ENCODE measurements at places on chromosomes 16 and 17.

- no peak for DNase-seq
These were observed 82.6 kb upstream of the TOB1 start for GRCh38 chr17:50948711-50949110.

DNA sequence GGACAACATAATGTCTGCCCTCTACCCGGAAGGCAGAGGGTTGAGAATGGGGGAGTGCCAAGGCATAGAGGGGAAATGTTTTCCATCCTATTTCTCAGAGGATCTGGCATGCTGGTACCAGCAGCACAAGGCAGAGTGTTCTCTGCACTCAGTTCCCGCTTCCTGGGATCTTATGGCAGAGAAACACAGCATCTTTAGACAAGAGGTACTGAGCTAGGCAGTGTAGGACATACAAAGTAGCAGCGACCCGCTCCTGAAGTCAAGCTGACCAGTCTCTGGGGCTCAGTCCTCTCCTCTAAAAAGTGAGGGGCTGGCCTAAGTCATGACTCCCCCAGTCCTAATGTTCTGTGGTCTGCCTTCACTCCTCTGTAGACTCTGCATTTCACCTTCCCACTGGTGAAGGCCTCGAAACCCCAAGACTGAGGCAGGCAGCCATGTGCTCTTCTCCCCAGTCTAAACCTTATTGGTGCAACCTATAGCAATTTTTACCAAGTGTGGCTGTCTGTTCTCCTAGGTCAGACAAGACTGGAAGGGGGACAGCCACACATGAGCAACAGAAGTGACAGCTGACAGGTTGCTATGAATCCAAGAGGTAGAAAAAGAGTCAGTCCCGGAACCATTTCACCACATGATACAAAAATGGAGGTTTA lies 11.3 kb upstream of the TSPOAP1 start:
- DNase-seq = no peak

DNA sequence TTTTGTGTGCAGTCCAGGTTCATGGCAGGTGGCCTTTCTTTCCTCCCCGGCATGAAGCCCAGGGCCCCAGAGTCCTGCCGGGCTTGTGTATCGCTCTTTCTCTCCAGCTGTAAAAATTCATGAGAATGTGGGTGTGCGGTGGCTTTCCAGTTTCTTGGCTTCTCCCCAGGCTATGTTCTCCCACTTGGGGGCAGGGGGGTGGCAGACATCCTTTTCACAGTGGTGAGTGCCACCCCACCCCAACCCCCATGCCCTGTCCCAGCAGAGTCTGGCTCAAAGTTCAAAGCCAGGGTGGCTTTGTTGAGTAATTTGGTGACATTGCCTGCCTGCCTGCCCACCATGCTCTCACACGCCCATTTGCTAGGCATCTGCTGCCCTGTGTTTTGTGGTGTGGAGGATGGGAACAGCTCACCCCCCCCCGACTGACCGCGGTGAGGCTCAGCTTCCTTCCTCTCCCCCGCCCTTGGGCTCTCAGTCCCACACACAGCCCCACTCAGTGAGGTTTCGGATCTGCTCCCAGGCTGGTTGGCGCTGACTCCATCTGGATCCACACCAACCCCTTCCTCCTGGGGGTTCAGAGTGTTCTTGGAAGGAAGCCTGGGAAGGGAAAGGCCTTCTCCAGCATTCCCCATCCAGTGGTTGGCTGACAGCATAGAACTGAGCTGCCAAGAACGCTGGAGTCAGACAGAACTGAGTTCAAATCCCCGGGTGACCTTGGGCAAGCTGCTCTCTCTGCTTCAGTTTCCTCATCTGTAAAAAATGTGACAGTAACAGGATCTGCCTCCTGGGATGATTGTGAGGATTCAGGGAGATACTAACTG lies 36.0 kb downstream of the CHD9 start:
- DNase-seq = no peak

DNA sequence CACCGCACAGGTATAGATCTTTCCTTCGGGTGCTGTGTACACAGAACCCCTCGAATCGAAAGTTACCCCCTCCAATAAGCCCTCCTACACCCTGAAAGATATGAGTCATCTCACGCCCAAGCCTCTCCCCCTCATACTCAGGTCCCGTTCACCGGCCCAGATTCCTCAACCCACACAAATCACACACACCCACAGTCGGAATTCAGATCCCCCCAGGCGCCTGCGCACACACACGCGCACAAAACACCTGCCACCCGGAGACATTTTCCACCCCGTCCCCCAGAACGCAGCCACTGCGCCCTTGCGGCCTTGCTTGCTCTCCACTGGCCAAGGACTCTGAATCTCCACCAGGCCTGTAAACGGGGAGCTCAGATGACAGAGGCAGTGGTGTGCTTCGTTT lies 4.9 kb downstream of the JPH3 start:
- DNase-seq = no peak

GRCh38 chr17:67441052-67441895 lies 64.2 kb downstream of the PITPNC1 start:
- DNase-seq = peak; percentile 60

DNA sequence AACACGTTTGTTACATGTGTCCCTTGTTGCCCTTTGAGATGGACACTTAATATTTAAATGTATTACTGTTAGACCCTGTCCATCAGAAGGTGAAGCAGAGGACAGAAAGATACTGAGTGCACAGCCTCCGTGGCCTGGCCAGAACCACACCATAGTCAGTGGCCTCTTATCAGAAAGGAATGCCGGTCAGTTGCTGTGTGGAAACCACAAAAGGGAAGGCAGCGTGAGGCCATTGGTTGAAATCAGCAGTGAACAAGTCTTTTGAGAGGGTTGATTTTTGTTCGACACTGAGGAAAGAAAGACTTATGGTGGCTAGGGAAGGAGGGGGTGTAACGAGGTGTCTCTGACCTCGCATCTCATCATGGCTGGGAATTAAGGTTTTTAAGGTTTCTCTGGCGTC lies 85.4 kb upstream of the CLEC18A start:
- DNase-seq = no peak

DNA sequence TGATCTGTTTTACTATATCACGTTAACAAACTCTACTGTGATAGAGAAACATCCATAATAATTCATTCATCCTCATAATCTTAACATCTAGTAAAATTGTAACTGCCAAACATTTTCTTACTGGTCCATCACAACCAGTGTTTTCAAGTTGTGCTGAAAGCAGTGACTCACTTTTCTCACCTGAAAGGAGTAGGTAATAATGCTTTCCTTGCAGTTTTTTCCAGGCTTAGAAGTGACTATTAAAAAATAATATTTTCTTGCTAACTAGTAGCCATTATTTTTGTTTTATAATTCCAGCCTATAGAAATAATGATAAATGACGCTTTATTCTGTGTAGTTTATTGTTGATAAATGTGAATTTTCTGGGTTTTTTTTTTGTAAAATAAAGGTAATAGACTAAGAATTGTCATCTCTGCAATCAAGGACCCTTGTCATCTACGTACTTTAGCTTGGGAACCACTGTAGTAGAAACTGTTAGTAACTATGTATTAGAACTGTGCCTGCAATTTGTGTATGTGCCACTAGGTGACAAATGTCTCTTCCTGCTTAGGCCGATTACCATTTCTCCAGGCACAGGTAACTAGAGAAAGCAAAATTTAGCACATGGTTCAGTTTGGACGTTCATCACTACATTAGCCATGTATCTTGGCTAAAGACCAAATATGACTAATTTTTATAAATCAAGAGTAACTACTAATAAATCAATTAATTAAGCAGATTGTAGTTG lies 409.4 kb upstream of the ERCC4 start:
- no peak for DNase-seq

- DNase-seq = no peak
These were observed 69.4 kb downstream of the NTN1 start for GRCh38 chr17:9090641-9091096.

- peak; percentile 50 for DNase-seq
These were observed at the start of gene CORO6 for GRCh38 chr17:29622337-29623282. TSS of gene CORO6 (minus strand) at chr17:29622912. CDS start at chr17:29621421, 1,491 bp downstream.

GRCh38 chr17:65787503-65787902 lies 226.1 kb upstream of the AXIN2 start:
- DNase-seq = no peak

GRCh38 chr16:48546774-48547173 lies 63.2 kb downstream of the N4BP1 start:
- no peak for DNase-seq

DNA sequence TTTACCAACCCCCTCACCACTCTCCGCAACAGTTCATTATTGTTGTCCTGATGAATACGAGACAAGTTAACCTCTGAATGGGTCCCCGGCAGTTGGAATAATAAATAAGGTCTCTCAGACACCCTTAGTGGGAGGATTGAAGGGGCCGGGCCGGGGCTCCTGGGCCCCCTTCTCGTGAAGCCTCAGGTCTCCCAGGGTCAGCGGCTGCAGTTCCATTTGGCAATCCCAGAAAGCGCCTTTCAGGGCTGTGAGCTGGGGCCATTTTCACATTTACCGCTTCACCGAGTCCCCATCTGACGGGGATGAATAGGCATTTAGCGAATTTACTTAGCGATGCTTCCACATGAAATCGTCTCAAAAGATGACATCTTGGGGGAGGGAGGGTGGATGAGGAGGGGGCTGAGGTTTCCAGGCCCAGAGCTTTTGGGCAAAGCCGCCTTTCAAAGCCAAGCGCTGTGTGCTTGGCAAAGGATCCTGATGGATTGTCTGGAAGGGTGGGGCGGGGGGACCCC lies 309.8 kb downstream of the XYLT1 start:
- no peak for DNase-seq

GRCh38 chr16:3013491-3013951 lies 798 bp downstream of the CLDN9 start:
- DNase-seq = no peak

GRCh38 chr17:30720013-30720471 lies 104.5 kb downstream of the CRLF3 start:
- DNase-seq = no peak

DNA sequence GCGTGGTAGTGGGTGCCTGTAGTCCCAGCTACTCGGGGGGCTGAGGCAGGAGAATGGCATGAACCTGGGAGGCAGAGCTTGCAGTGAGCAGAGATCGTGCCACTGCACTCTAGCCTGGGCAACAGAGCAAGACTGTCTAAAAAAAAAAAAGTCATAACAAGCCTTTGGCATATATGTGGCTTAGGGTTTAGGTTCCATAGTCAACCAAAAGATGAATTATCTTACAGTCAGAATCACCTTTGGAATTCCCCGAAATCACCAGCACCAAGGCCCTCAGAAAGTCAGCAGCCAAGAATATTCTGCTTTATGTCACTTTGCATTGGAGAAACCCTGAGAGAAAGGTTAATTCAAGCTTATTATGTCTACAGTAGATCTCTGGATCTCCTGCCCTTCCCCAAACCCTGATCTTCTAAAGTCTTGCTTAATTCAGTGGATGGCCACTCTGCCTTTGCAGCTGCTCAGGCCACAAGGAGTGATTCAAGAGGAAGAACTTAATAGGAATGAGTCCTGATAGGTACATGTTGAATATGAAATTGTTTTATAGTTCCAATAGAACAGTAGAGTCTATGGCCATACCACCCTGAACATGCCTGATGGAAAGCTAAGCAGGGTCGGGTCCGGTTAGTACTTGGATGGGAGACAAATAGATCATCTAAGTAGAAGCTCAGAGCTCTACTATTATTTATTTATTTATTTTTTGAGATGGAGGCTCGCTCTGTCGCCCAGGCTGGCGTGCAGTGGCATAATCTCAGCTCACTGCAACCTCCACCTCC lies 196.0 kb upstream of the CACNG5 start:
- DNase-seq = no peak

DNA sequence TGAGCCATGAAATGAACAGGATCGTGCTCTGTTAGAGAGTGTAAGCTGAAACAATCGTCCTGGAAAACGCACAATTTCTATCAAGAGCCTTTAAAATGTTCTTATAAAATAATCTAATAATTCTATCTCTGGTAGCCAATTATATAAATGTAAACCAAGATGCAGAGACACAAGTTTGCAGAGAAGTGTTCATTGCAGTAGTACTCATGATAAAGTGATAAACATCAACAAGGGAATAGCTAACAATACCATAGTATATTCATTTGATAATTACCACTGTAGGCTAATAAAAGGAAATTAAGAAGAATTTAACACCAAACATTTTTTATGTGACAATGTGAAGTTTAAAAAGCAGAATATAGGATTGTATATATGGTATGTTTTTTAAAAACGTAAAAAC lies 12.4 kb downstream of the NACA2 start:
- DNase-seq = no peak

DNA sequence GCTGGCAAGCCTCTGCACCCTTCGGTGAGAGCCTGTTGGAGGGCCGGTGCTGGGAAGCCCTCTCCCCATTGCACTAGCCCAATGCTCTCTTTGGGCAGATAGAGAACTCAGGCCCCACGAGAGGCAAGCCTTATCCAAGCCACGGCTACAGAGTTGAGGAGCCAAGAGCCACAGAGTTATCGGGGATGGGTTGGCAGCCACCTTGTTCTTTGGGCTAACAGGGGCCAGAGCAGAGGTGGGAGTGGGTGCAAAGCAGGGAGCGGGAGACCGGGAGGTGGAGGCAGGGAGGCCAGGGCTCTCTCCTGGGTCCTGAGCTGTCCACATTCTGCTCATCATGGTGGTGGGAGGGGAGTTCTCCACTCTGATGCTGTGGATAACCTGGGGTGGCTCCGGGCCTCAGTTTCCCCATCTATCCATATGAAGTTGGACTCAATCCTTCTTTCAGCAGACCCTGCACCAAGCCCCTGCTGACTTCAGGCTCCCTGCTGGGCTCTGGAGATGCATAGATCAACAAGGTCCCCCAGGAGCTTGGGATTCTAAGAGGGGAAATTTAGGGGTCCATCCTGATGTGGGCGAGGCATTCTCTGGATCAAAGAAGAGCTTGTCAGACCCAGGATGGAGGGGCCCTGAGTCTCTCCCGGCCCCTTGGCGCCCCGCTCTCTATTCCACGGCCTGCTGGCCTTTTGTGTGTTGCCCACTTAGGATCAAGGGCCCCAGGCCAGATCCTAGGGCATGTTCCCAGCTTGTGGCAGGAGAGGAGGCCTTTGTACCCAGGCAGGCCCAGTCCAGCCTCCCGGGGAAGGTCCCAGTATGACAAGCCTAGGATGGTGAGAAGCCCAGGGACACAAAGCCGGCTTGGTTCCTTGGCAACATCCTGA lies 557 bp upstream of the CX3CL1 start:
- no peak for DNase-seq

- no peak for DNase-seq
These were observed 70.6 kb downstream of the IRF8 start for GRCh38 chr16:85969591-85969990.
